ENCODE measurements at places on chromosomes 7 and 10. TPM values are rescaled to one million over a fixed set of nuclear protein-coding genes. Genes with fewer than 3 reads are reported as not detected.

Gene LAMB1
- not detected for total RNA-seq

DNA sequence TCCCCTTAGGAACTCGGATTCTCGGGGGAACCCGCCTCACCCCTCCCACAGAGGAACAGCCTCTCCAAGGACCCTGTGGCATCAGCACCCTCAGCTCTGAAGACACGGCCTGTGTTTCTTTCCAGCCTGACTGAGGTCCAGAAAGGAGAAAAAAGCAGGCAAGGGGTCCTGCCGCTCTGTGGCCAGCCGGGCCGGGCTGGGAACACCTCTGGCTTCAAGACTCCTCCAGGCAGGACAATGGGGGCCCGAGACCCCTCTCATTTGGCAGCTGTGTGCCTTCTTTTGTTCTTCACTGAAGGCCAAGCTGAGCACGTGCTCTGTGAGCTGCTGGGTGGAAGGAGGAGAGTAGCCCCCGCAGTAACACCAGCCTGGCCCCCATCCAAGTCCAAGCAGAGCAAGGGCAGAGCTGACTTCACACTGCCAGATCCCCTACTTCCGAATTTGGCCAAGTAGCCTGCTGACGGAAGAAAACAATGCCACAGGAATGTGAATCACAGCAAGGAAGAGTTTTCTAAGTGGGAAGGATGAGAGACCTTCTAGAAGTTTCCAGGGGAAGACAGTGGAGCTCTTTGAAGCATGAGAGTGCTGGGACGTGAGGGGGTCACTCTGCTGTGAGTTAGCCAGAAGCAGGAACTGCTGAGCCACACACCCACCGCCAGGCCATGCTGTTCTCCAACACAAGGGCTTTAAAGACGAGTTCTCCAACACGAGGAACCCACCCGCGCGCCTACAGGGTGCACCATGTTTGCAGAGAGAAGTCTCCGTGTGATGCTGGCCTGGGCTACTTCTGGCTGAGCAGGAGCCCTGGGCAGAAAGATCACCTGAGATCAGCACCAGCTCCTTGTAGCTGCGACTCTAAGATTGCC lies 3.1 kb downstream of the CNPY1 start:
- no peak overlapping the region for H3K4me3 ChIP-seq
- H3K27ac ChIP-seq, result no peak overlapping the region
- no peaks in the 10 kb centered on the region for H3K27me3 ChIP-seq

DNA sequence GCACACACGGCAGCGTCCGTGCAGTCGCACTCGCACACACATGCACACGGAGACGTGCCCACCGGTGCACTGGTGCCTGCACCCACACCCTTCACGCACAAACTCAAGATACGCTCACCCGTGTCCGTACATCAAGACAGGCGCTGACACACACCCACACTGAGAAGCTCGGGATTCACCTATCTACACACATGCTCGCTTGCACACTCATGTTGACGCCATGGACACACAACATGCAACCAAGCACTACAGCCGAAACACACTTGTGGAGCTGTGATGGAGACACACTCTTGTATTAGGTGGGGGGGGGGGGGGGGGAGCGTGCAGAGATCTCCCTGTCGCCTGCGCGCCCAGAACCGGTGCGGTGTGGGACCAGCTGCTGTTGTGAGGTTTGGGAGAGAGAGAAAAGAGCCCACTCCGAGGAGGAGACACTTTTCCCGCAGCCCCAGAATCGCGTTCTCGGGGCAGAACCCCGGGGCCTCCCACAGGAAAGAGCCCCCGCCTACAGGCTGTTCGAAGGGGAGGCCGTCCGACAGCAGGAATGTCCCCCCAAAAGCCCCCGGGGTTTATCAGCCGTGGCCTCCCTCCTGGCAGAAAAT lies 605 bp upstream of the NFKB2 start:
- H3K27me3 ChIP-seq, result no peaks in the 10 kb centered on the region
- peak overlapping the region; percentile 69 for H3K4me3 ChIP-seq
- H3K36me3 ChIP-seq, result peaks cover 22% of the 10 kb centered on the region

Gene RAB19
- total RNA-seq, result 1.9 TPM

DNA sequence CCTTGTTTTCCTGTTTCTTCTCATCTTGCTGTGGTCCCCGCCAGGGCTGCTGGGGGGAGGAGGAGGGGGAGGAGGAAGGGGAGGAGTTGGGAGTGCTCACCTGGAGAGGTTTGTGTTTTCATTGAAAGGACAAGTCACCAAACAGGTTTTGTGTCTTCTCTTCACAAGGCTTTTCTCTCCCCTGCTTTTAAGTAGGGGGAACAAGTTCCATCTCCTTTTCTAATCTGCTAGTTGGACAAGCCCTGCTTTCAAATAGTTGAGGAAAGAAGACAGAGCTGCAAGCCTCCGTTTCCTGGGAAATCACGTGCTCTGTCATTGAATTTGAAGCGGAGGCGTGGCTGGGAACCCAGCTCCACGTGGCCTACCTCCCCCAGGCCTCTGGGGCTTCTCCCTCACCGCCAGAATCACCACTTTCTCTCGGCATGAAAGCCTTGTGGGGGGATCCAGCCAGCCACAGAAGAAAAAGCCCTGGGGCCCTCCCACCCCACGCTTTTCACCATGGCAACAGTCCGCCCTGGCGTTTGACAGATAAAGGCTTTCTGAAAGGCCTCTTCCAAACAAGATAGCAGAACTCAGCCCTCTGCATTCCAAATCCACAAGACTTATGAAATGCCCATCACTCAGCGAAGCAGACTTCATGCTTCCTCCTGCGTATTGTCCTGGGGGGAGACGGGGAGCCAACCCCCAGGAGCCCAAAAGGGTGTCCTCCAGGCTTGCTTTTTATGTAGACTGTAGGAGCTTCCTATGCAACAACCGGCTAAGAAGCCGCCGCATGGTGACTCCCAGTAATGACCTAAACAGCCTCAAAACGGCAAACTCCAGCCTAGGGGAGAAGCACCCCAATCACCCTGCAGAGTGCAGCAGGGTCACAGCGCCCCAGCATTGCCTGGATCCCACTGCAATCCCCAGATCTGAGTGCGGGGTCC lies 51.7 kb downstream of the PROSER2 start:
- peaks cover 11% of the 10 kb centered on the region for H3K4me1 ChIP-seq
- H3K36me3 ChIP-seq, result no peaks in the 10 kb centered on the region
- no peak overlapping the region for H3K27ac ChIP-seq

Gene RET
- total RNA-seq, result not detected

- DNase-seq, result no peak
- peaks cover 35% of the 10 kb centered on the region for H3K4me1 ChIP-seq
- no peaks in the 10 kb centered on the region for H3K27me3 ChIP-seq
- H3K27ac ChIP-seq, result peak overlapping the region; percentile 79
- no peak overlapping the region for H3K4me3 ChIP-seq
These were observed 228.1 kb upstream of the KLF14 start for GRCh38 chr7:130962109-130962508.

- peaks cover 11% of the 10 kb centered on the region for H3K27me3 ChIP-seq
- peaks cover 65% of the 10 kb centered on the region for H3K4me1 ChIP-seq
- peak overlapping the region; percentile 49 for H3K4me3 ChIP-seq
- no peaks in the 10 kb centered on the region for H3K36me3 ChIP-seq
- H3K27ac ChIP-seq, result no peak overlapping the region
These were observed 1.0 kb downstream of the GPR146 start for GRCh38 chr7:1045069-1046063.

DNA sequence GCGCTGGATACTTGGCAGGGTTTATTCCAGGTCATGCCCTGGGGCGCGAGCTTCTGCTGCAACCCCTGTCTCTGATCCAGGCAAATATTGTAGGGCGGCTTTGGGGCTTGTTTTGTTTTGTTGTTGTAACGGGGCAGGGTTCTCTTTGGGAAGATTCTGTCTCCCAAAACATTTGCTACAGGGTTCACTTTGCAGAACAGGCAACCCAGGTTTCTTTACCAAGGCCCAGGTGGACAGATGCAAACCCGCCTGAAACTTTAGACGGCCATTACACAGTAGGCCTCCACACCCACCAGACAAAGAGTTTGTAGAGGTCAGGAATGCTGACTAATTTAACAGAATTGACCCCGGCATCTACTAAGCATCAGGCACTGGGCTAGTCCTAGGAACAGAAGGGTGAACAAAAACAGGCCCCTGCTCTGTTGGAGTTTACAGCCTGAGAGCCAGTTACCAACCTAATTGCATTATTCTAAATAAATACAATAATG lies 567 bp upstream of the CDCA7L start:
- H3K4me3 ChIP-seq, result peak overlapping the region; percentile 59
- peaks cover 7% of the 10 kb centered on the region for H3K4me1 ChIP-seq
- no peaks in the 10 kb centered on the region for H3K27me3 ChIP-seq
- DNase-seq, result no peak
- no peak overlapping the region for H3K27ac ChIP-seq
- H3K36me3 ChIP-seq, result no peaks in the 10 kb centered on the region

Gene NUTM2A
- total RNA-seq, result 1.5 TPM

- no peak overlapping the region for H3K4me3 ChIP-seq
- H3K27ac ChIP-seq, result no peak overlapping the region
- H3K27me3 ChIP-seq, result no peaks in the 10 kb centered on the region
- peaks cover 14% of the 10 kb centered on the region for H3K4me1 ChIP-seq
- no peak for DNase-seq
These were observed 134.3 kb downstream of the GRK5 start for GRCh38 chr10:119341459-119342301.

- no peaks in the 10 kb centered on the region for H3K4me1 ChIP-seq
- no peak overlapping the region for H3K4me3 ChIP-seq
- H3K27me3 ChIP-seq, result no peaks in the 10 kb centered on the region
These were observed 43.1 kb upstream of the EMX2 start for GRCh38 chr10:117499248-117500105.

DNA sequence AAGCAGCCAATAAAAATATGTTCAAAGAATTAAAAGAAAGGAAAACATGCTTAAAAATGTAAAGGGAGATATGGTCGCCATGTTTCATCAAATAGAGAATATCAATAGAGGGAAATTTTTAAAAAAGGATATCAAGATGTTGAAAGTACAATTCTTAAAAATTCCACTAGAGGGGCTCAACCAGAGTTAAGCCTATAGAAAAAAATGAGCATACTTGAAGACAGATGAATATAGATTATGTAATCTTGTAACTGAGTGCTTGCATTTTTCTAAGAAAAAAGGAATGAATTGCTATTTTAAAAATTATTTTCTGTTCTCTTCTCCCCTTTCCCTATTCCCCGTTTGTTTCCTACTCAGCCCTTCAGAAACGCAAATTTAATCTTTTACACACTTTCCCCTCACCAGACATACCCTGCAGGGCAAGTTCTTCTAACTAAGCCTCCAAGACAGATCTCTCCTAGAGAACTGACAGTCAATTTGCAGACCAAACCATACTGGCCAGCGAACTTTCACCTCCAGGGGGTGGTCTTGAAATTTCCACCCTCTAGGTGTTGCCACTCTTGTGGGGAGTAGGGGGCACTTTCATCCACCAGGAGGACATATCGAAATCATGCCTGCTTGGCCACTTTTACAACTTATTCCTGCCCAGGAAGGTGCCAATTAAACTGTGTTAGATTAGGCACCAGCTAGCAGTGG lies 67.7 kb downstream of the NSUN6 start:
- H3K4me1 ChIP-seq, result no peaks in the 10 kb centered on the region
- peaks cover 7% of the 10 kb centered on the region for H3K36me3 ChIP-seq
- H3K27ac ChIP-seq, result no peak overlapping the region
- H3K4me3 ChIP-seq, result no peak overlapping the region

DNA sequence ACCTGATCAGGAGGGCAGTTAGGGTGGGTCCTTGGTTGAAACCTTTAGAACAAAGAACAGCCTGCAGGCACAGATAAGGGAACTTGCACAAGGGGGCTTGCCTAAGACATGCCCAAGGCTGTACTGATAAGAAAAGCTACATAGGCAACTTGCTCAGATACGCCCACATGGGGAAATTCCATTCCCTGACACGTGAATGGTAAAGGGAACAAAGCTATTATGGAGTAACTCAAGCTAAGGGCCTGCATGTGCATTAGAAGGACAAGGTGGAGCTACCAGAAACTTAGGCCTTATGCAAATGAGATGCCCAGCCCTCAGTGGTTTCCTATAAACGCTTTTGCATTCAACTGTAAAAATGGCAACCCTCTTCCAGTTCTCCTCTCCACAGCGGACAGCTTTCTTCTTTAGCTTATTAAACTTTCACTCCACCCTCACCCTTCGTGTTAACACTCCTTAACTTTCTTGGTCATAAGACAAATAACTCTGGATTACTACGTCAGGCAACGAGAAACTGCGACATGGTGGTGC lies 1192.1 kb upstream of the CELF2 start:
- H3K27me3 ChIP-seq, result no peaks in the 10 kb centered on the region
- H3K27ac ChIP-seq, result no peak overlapping the region
- no peaks in the 10 kb centered on the region for H3K4me1 ChIP-seq
- no peak for DNase-seq

- no peaks in the 10 kb centered on the region for H3K27me3 ChIP-seq
- no peak overlapping the region for H3K27ac ChIP-seq
- DNase-seq, result no peak
- H3K4me1 ChIP-seq, result no peaks in the 10 kb centered on the region
- H3K36me3 ChIP-seq, result no peaks in the 10 kb centered on the region
These were observed 101.4 kb downstream of the MAD1L1 start for GRCh38 chr7:2131341-2131740.

Gene NSUN5
- 37.4 TPM for total RNA-seq

GRCh38 chr10:108894402-108895301 lies 1028.7 kb downstream of the XPNPEP1 start:
- H3K4me3 ChIP-seq, result no peak overlapping the region
- H3K27me3 ChIP-seq, result no peaks in the 10 kb centered on the region
- no peak overlapping the region for H3K27ac ChIP-seq

GRCh38 chr7:77710861-77711260 lies 14.6 kb downstream of the RSBN1L start:
- no peak overlapping the region for H3K4me3 ChIP-seq
- H3K27ac ChIP-seq, result no peak overlapping the region
- no peak for DNase-seq
- H3K4me1 ChIP-seq, result no peaks in the 10 kb centered on the region
- H3K27me3 ChIP-seq, result no peaks in the 10 kb centered on the region

GRCh38 chr10:92829786-92830377 lies 18.4 kb upstream of the EXOC6 start:
- no peak overlapping the region for H3K4me3 ChIP-seq
- H3K36me3 ChIP-seq, result no peaks in the 10 kb centered on the region
- DNase-seq, result no peak
- H3K27me3 ChIP-seq, result no peaks in the 10 kb centered on the region

DNA sequence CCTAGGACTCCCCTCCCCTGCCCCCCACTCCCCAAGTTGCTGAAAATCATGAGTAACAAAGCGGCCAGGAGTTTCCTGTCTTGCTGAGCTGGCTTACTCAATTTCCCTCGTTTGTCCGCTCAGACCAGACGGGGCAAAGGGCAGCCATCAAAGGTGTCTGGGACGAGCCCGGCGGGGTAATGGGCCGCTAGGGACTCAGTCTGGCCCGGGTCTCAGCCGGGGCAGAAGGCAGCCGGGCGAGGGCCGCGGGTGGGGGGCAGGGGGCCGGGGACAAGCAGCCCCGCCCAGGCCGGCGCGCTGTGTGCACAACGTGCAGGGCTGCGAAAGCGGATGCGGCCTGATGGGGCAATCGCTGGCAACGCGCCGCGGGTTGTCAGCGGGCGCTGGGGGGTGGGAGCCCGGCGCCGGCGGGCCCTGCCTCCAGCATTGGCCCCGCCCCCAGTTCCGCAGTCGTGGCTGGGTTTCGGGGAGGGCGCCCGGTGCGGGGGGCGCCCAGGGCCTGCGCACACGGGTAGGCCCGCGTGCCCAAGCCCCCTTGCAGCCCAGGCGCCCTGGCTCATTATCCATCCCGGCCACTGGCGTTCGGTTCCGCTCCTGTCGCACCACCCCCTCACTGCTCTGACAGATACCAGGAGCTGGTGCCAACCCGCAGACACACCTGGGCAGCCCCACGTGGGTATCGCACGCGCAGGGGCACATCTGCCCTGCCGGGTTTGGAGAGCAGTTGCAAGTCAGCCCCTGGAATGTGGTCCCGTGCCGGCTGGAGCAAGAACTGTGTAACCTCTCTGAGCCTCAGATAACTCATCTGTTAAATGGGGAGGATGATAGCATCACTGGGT lies 35.1 kb downstream of the DNAJB12 start:
- no peaks in the 10 kb centered on the region for H3K27me3 ChIP-seq
- peak overlapping the region; percentile 95 for H3K27ac ChIP-seq
- peak overlapping the region; percentile 37 for H3K4me3 ChIP-seq
